Amygdala (tissue), 56 donors: ENCODE measurements at places on chromosomes 13 and 19.

DNA sequence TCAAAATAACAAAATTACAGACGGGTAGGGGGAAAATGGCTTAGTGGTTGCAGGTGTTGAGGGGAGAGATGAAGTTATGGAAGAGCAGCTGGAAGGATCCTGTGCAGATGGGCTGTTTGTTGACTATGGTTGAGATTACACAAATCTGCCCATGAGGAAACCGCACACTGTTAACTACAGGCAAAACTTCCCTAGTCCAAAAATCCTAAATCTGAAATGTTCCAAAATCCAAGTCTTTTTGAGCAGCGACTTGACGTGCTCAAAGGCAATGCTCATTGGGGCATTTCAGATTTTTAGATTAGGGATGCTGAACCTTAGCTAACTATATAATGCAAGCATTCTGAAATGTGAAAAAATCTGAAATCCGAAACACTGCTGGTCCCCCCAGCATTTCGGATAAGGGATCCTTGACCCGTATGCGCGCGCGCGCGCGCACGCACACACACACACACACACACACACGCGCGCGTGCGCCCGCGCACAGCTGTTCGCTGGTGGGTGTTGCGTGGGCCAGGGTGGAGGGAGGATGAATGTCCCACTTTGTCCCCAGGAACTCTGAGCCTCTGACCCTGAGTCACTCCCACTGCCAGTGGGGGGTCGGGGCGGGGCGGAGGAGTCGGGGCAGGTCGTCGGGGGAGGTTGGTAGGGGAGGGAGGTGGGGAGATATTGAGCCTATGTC is 6.8 kb downstream of the F2RL3 start:
- DNase-seq = no peak

DNA sequence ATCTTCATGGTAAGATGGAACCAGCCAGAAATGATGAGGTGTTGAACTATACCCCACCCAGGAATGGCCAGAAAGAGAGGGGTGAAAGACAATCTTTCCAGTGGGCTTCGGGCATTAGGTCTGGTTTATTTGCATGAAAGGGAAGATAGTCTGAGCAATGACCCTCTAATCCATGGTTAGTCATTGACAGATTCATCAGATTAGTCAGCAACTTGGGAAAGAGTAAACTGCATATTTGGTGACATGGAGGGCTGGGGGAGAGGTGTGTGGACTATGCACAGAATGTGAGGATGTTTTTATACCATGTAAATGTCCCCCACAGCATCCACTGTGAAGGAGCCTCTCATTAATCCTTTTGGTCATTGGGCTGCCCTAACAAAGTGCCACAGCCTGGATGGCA is 30.1 kb upstream of the USP12 start:
- DNase-seq = no peak

DNA sequence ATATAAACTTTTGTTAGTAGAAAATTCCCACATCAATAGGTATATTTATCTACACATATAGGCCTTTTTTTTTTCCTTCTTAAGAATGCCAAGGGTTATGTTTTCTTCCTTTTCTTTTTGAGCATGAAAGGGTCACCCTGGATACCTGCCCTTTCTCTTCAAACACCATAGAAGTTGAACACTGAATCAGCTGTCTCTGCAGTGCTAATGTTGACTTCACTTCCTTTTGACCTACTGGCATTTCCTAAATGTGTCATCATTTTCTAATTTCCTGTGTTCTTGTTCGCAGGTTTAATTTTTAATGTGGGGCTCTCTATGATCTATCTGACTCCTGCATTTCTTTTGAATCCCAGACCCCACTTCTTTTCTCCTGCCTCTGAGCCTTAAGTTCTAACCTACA is 532.0 kb downstream of the GPC6 start:
- no peak for DNase-seq

DNA sequence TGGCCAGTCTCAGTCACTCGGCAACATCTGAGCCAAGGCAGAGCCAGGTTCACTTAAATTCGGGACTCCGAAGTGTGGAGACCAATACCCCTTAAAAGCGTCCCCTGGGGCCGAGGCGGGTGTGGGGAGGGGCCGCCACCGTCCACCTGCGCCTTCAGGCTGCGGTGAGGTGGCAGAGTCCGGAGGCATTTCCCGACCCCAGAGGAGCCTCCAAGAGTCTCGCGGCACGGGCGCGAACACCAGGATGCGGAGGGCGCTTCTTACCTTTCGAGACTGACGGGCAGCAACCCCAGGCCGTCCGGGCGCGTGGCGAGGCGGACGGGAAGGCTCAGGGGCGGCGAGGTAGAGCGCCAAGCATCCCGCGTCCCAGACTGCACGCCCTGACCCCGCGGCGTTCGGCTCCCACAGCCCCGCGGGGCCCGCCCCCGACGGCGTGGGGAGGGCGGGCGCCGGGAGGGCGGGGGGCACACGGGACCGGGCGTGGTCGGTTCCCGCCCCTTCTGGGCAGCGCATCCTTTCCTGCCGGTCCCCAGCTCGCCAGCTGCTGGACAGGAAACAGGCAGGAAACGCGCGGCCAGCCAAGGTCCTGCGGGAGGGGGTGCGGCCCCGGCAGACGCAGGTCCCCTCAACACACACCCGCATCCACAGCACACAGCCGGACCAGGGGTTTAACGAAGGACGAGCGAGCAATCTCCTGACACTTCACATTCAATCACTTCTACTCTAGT is at the start of gene THSD1:
TSS of gene THSD1 (minus strand) at position 406 of the 728 bp plus-strand sequence. CDS start 3,572 bp downstream, outside the sequence.
- DNase-seq = no peak

DNA sequence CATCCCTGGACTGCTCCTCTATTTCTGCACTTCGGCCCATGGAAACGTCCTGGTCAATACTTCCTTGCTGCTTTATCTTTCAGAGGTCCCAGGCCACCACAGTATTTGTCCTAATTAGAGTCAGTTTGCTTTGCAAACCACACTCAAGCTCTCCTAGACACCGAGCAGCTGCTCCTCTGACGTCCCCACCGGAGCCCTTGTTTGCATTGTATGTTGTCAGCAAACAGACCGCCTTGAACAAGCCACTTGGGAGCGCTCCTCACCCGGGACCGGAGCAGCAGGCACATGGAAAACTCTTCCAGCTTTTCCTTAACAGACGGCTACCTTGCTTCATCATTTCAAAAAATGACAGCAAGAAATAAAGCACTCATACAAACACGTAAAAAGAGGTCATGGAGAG is 51.5 kb upstream of the GTF3A start:
- no peak for DNase-seq

DNA sequence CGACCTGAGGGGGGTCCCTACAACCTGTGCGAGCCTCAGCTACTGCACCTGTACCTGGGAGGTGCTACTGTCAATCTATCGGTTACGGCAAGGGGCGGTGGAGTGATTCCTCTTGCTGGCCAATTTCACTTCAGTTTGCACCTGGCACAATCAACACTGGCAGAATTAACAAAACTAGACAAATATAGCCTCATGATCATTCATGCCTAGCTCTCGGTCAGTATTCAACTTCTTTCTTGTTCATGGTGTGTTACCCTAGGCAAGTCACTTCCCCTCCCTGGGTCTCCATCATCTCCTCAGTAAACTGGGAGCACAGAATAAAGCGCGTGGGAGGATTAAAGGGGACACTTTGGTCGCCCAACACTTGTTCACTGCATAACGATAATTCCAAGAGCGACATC is 618 bp downstream of the HAUS8 start:
- no peak for DNase-seq

DNA sequence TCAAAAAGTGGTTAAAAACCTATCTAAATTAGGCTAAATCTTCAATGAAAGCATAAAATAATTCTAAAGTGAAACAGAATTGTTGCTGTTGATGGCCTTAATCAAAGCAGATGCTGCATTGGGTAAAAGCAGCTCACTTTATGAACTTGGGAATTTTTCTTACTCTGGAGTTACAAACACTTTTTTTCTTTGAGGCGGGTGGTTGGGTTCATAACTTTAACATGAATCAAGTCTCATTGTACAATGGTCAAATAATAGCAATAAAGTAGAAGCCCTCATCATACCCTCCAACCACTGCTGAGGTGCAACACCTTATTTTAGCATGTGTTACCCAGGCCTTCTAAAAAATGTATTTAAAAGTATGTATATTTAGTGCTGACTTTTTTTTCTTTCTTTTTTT is 29.1 kb downstream of the NUP58 start:
- no peak for DNase-seq

GRCh38 chr13:86298725-86299124 is 499.5 kb upstream of the SLITRK6 start:
- DNase-seq = no peak

DNA sequence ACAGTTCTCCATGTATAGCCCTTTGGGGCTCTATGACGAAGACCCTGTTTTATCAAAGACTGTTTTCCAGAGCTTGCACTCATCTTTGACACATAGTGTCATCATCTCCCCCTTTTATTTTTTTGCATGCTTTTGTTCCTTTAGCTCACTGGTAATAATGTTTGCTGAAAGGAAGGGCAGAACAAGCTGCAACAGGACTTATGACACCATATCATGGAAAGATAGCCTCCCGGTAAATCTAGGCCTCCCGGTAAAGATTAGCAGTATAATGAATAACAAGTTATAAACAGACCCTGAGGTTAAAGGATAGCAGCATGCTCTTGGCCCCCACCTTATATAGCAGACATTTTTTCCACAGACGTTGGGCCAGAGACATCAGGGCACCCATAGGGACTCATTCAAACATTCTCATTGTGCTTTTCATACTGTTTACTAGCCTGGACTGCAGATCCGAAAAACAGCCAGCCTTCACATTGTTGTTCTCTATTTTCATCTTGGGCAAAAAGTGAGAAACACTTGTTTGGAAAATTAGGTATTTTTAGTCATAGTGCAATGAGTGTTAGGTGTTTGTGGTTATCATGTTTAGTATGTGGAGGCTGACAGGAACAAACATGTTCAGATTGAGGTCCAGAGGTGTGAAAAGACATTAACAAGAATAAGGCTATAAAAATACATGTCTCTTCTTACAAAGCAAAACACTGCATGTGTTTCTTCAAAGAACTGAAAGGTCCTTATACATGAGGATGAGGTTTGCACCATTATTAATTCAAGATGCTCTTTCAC is 136.9 kb upstream of the SPRY2 start:
- no peak for DNase-seq

- DNase-seq = no peak
Observed at GRCh38 chr13:77016888-77017623, 9.9 kb downstream of the FBXL3 start.

DNA sequence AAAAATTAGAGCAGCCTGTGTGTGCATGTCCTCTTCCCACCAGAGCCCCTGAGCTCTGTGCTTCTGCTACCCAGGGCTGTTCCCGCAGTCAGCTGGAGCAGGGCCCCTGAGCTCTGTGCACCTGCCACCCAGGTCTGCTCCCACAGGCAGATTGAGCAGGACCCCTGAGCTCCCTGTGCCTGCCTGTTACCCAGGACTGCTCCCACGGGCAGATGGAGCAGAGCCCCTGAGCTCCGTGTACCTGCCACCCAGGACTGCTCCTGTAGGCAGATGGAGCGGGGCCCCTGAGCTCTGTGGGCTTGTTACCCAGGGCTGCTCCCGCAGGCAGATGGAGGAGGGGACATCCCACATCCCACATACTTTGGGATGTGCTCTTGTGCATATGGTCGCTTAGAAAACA is 186.8 kb upstream of the SOX1 start:
- no peak for DNase-seq

DNA sequence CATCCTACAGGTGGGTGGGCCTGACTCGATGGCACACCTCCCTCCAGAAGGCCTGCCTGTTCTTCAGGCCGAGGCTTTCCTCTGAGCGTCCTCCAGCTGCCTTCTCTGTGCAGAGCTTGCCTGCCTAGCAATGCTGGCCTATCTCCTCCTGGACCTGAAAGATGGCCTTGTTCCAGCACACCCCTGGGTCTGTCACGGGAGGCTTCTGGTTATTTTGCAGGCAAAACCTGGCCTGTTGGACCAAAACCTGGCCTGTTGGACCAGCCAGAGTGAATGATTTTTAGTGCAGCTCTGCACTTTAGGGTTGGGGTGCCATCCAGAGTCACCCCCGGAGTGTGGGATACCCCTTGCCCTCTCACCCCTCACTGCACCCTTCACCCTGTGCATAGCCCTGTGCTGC is 128.4 kb downstream of the KATNAL1 start:
- no peak for DNase-seq

DNA sequence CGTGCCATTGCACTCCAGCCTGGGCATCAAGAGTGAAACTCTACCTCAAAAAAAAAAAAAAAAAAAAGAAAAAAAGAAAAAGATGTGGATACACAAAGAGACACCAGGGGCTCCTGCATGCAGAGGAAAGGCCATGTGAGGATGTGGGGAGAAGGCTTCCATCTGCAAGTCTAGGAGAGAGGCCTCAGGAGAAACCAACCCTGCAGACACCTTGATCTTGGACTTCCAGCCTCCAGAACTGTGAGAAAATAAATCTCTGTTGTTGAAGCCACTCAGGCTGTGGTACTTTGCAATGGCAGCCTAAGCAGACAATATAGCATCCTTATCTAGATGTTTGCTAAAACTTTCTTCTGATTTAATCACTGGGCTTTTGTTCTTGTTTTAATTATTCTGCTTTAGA is 50.3 kb downstream of the POLR1D start:
- DNase-seq = no peak

GRCh38 chr19:3046698-3047495 is 15.4 kb downstream of the TLE5 start:
- no peak for DNase-seq

DNA sequence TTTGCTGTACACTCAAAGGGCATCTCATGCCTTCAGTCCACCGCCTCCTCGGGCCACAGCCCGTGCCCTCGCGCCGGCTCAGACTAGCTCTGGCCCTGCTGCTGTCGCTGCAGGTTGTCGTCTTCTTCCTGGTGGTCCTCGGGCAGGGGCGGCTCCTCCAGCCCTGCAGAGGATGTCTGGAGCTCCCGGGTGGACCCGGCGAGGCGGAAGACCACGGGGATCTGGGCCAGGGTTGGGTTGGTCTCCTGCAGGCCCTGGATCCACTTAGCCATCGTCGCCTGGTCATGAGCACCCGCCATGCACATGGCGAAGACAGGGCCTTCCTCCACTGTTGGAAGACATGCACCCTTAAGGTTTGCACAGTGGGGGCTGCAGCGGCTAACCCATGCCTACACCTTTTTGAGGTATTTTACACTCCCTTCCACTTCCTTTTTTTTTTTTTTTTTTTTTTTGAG is 489 bp upstream of the ZNF653 start:
- DNase-seq = no peak

DNA sequence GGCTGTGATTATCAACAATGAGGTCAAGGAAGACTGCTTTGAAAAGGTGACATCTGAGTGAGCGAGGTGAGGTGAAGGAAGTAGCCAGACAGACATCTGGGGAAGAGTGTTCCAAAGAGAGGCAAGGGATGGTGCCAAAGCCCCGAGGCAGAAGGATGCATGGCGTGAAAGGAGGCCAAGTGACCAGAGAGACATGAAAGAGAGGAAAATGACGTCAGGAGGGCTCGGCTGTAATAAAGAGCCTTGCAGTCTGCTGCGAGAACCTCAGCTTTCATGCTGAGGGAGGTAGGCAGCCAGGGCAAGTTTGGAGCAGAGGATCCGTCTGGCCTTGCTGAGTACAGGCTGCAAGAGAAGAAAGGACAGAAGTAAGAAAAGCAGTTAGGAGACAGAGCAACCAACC is 50.8 kb downstream of the FOXO1 start:
- no peak for DNase-seq

GRCh38 chr13:45674908-45675307 is 27.2 kb upstream of the CBY2 start:
- no peak for DNase-seq
